Esophagus squamous epithelium (tissue), 5 donors: ENCODE measurements at places on chromosomes 6 and 20.
A peak's percentile ranks its signal among the peaks of the same experiment; 100 is the strongest.

- DNase-seq: no peak
Measured at GRCh38 chr6:16104624-16105433, 24.1 kb upstream of the MYLIP start.

DNA sequence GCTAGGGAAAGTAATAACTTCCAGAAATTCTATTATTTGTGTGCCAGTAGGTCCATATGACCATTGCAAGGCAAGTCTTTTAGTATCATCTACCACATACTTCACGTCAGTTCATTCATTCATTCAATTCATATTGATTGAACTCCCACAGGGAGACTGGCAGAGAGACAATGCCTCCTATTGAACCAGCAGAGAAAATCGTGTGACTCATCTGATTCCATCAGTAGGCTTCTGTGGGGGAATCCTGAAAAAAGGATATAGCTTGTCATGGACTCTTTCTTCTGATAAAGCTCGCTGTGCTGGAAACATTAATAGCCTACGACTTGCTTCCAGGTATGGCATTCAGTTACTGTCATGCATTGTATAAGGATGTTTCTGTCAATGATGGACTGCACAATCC lies 45.3 kb upstream of the CNR1 start:
- no peak for DNase-seq

GRCh38 chr20:14599613-14600012 lies 262.2 kb upstream of the FLRT3 start:
- no peak for DNase-seq

DNA sequence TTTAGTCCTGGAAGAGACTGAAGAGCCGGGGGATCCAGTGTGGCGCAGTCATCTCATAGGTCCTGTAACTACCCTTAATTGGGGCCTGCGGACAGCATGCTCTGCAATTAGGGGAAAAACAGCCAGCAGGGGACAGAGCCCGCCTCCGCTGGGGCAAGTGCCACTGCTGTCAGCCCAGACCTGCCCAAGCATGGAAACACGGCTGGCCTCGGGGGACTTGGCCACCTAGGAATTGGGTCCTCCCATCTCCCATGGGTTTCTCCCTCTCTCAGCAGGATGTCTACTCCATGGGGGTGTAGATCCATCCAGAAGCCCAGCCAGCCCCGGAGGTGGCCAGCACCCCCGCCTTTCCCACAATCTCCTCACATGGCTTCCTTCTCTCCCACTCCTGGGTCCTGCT lies 3.6 kb downstream of the GHRH start:
- DNase-seq: no peak

DNA sequence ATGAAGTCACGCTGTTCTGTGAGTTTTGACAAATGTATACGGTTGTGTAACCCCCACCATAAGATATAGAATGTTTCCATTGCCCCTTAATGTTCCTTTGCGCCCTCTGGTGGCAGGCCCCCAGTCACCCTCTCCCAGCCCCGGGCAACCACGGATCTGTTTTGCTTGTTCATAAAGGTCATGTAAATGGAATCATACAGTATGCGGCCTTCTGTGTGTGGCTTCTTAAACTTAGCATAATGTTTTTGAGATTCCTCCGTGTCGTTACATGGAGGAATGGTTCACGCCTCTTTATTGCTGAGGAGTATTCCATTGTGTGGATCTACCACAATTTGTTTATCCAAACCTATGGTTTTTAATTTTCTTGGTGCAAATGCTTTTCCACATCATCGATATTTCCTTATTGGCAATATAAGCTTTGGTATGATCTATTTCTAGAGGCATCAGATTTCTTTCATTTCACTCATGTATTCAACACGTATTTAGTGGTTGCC lies 28.4 kb downstream of the LYRM2 start:
- peak; percentile 6 for DNase-seq

DNA sequence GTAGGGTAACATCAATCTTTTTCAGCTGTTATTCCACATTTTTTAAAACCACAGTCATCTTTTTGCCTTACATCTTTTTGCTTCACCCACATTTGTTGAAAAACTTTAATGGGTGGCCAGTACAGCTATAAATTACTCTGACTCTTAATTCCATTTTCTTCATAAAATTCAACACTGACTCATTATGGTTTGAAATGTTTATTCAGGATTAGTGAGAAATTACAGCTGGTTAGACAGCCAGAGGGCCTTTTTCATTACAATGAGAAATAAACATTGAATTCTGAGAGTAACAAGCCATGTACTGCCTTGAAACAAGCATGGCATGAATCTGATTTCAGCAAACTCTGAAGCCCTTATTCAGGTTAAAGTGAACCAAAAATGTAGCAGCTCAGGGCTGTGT lies 19.5 kb downstream of the NDUFAF4 start:
- no peak for DNase-seq

- no peak for DNase-seq
Measured at GRCh38 chr20:43397147-43397546, 60.5 kb upstream of the SRSF6 start.

DNA sequence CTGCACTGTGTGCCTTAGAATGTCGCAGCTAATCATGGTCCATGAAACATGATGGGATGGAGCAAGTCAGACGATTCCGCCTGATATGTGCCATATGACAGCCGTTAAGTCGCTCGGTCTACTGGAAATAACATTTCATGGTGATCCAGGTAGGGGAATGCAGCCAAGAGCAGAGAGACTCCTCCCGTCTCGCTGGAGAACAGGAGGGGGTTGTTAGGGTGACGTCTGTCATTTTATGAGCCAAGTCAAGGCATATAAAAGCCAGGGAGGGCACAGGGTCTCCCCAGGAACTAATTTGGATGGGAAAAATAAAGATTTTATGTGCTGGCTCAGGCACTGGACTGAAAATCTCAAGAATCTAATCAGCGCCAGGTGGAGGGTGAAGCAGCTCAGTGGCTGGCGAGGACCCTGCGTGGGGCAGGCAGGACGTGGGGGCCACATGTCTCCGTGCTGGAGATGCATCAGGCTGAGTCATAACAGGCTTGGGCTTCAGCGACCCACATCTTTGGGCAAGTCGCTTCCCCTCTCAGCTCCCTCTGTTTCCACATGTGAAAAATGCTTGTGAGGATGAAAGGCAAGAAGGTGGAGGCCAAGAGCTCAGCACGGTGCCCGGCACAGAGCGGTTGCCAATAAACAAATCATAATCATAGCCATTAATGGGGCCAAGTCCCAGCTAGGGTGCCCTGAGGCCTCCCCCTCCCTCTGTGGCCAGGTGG lies 234.6 kb downstream of the ANKRD60 start:
- DNase-seq: no peak

GRCh38 chr20:50701041-50701963 lies 10.0 kb upstream of the RIPOR3 start:
- no peak for DNase-seq

DNA sequence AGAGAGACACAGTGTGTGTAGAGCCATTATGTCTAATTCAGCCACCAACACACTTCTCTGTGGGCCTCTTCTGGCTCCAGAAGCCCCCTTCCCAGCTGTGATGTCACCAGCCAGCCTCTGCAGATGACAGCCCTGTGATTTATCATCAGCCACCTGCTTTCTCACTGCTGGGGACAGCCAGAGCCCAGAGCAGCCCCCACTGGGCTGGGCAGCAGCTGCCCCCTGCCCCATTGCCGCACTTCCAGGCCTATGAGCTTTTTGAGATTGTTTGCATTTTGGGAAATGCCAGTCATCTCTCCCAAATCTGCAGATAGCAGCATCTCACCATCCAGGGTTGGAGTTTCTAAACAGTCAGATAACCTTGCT lies 21.9 kb upstream of the STX16 start:
- no peak for DNase-seq
